Activated CD4-positive, alpha-beta T cell treated with anti-CD3 and anti-CD28 coated beads for 24 hours (primary cell): ENCODE measurements at places on chromosomes 16 and 17.

GRCh38 chr16:85908889-85909589, 10.1 kb downstream of the IRF8 start:
- DNase-seq: no peak

- no peak for DNase-seq
These were observed 78.9 kb downstream of the ABCC6 start for GRCh38 chr16:16144416-16144815.

GRCh38 chr17:29918922-29919856, 10.8 kb downstream of the SSH2 start:
- DNase-seq: no peak

DNA sequence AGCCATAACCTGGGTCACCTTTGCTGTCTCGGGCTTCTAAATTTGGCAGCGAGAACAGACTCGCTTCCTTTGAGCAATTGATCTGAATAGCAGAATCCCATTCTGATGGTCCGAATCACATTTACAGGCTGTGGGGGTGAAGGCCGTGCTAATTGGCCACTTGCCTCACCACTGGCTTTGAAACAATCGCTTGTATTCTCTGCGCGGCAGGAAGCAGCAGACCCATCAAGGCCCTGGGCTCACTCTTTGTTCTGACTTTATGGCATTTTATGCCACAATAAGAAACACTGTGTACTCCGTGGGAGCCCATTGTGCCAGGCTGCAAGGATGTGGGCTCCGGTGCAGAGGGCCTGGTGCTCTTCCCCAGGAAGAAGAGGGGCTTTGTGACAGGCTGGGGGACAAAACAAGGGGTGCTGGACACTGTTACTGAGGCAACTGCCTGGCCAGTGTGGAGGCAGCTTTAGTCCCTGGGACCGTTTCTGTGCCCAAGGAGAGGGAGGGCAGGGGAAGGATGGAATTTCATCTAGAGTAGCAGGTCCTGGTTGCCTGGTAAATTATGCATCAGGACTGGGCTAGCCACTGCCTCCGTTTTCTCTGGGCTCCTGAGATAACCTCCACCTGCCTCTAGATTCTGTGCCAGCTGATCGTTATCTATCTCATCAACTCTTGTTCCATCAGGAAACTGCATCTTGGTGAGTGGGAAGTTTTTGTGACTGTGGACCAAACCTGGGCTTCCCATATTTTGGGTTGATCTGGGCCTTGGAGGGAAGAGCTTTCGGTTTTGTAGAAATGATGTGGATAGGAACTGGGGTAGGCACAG, 78.5 kb downstream of the MRC2 start:
- no peak for DNase-seq

- DNase-seq: no peak
These were observed 28.6 kb upstream of the TVP23A start for GRCh38 chr16:10847176-10847575.

DNA sequence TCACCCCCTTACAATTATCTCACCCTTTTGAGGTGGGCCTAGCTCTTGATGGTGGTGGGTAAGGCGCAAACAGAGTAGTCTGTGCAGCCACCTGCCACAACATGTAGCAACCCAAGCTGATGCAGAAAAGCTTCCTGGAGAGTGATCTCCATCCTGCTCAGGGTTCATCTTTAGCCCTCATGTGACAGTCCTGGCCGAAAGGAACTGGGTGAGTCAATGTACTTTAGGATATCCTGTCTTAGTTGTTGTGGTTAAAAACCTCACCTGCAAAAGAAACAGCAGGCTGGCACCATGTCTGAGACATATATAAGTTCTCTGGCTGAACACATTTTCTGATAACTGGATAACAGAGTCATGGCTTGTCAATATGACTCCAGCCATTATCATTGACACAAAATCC, 183.5 kb upstream of the CPHXL start:
- no peak for DNase-seq

DNA sequence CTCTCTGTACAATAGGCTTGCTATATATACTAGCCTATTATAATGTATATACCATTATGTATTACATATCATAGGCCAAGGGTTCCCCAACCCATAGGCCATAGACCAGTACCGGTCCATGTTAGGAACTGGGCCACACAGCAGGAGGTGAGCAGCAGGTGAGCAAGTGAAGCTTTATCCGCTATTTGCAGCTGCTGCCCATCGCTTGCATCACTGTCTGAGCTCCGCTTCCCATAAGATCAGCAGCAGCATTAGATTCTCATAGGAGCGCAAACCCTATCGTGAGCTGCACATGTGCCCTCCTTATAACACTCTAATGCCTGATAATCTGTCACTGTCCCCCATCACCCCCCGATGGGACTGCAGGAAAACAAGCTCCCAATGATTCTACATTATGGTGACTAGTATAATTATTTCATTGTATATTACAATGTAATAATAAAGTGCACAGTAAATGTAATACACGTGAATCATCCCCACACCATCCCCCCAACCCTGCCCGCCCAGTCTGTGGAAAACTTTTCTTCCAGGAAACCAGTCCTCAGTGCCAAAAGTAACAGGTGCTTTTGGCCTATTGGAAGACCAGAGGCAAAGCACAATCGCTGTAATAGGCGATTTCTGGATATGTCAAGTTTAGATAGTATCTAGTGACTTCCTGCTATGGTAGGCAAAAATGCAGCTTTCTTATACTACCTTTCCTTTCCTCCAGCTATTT, 84.1 kb downstream of the MYH11 start:
- DNase-seq: no peak

DNA sequence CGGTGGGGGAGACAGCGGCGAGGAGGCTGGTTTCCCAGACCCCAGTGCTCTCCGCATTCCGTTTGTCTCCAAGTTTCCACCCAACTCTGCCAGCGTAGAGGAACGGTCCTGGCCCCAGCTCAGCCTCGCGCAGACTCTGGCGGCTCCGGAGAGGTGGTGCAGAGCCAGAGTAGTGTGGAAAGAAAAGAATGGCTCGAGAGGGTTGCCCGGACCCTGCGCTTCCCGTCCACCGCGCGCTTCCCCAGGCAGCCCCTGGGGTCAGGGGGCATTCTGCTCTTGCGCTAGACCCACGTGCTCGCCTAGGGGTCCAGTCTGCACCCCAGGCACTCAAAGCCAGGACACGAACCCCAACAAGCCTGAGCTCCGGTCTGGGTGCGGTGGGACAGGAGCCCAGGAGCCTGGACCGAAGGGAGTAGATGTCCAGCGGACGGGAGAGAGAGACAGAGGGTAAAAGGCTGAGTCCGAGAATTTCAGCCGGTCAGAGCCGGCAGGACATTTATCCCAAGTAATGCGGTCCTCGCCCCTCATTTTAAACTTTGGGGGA, 3.8 kb downstream of the PMP22 start:
- no peak for DNase-seq
